ENCODE measurements at places on chromosomes 1 and 21. TPM values are rescaled to one million over a fixed set of nuclear protein-coding genes. Genes with fewer than 3 reads are reported as not detected.

The RGS13 gene
- not detected for total RNA-seq

The CRYBG2 gene
- total RNA-seq, result not detected

The TEDDM1 gene
- not detected for total RNA-seq

The MPZL1 gene
- 155 TPM for total RNA-seq

The PPIAL4G gene
- total RNA-seq, result not detected

The CFAP107 gene
- not detected for total RNA-seq

The NFIA gene
- 43.3 TPM for total RNA-seq

The PYGO2 gene
- 30.4 TPM for total RNA-seq

The NBPF4 gene
- total RNA-seq, result not detected

The UBAP2L gene
- 224 TPM for total RNA-seq
